ENCODE measurements at places on chromosomes 2 and 18. TPM values are rescaled to one million over a fixed set of nuclear protein-coding genes. Genes with fewer than 3 reads are reported as not detected.

DNA sequence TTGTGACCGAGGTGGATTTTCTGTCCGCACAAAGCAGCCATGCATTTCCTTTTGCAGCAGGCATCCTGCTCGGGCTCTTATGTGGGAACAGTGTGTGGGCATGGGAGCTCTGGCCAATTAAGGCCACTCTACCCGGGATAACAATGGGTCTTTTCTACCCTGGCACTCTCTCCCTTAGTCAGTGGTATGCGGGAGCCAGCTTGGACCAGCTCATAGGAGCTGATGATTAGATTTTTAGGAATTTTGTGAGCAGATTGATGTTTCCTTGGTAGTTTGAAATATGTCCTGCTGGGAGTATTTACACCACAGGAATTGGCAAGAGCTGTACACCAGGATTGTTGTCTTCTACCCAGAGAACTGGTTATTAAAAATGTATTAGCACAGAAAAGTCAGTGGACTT lies 89.3 kb downstream of the SPP2 start:
- no peak for DNase-seq

Gene SERPINB2
- not detected for total RNA-seq

GRCh38 chr18:50836521-50836957 lies 16.7 kb upstream of the MRO start:
- DNase-seq, result no peak

- DNase-seq, result no peak
Observed at GRCh38 chr2:29691391-29691950, 229.9 kb downstream of the ALK start.
